ENCODE measurements at places on chromosomes 13 and 19. TPM values are rescaled to one million over a fixed set of nuclear protein-coding genes. Genes with fewer than 3 reads are reported as not detected.

Gene TMEM238
- 0.59 TPM for total RNA-seq

Gene IL4I1
- total RNA-seq, result not detected

Gene ZNF586
- total RNA-seq, result 14.7 TPM

Gene SHISA7
- not detected for total RNA-seq

Gene SIGLEC12
- not detected for total RNA-seq

Gene PHLDB3
- 8.1 TPM for total RNA-seq

Gene ZNF460
- total RNA-seq, result 81.4 TPM

Gene GAPDHS
- not detected for total RNA-seq

Gene LAIR1
- not detected for total RNA-seq

Gene ZNF439
- total RNA-seq, result 1.1 TPM

Gene PINLYP
- 0.51 TPM for total RNA-seq

Gene CEACAM7
- not detected for total RNA-seq

Gene MUC16
- not detected for total RNA-seq

Gene LILRA5
- not detected for total RNA-seq

Gene CGB8
- 3.1 TPM for total RNA-seq

Gene TNFSF13B
- 1.3 TPM for total RNA-seq

Gene PSPN
- 3.4 TPM for total RNA-seq

Gene C19orf81
- 4.3 TPM for total RNA-seq

Gene FPR3
- not detected for total RNA-seq

Gene CFAP97D2
- not detected for total RNA-seq

Gene PSG3
- total RNA-seq, result not detected

Gene IGSF23
- total RNA-seq, result not detected

Gene OR4F17
- not detected for total RNA-seq

Gene ZNF730
- 4.1 TPM for total RNA-seq

Gene SHC2
- 26.9 TPM for total RNA-seq

Gene RANBP3
- total RNA-seq, result 57.7 TPM

Gene KASH5
- not detected for total RNA-seq

Gene ZNF541
- total RNA-seq, result not detected

Gene PGLYRP1
- total RNA-seq, result not detected

Gene C19orf38
- 0.34 TPM for total RNA-seq

Gene DIRAS1
- 20.2 TPM for total RNA-seq

Gene FSD1
- total RNA-seq, result 8.8 TPM

Gene CCDC122
- total RNA-seq, result 7.3 TPM

Gene CAMSAP3
- total RNA-seq, result 0.41 TPM

Gene LPAR2
- 9.5 TPM for total RNA-seq

Gene SMIM24
- not detected for total RNA-seq

Gene CLEC17A
- total RNA-seq, result not detected

Gene CADM4
- total RNA-seq, result 5.6 TPM

Gene HCST
- total RNA-seq, result 0.50 TPM

Gene PIH1D1
- 54.6 TPM for total RNA-seq

Gene KLK14
- total RNA-seq, result not detected

Gene RXFP2
- total RNA-seq, result not detected

Gene CD22
- not detected for total RNA-seq

Gene TMEM59L
- total RNA-seq, result 4.4 TPM

Gene ZNF534
- not detected for total RNA-seq

Gene CPT1C
- 30.7 TPM for total RNA-seq

Gene OR10H1
- not detected for total RNA-seq

Gene WDR62
- 6.0 TPM for total RNA-seq

Gene TMEM145
- not detected for total RNA-seq

Gene RNF113B
- not detected for total RNA-seq

Gene MCEMP1
- not detected for total RNA-seq

Gene URAD
- not detected for total RNA-seq

Gene LGI4
- total RNA-seq, result 1.3 TPM

Gene KCNC3
- 9.3 TPM for total RNA-seq

Gene ZNF177
- total RNA-seq, result 4.4 TPM
